ENCODE measurements at places on chromosomes 5 and 9.

- DNase-seq: no peak
Observed at GRCh38 chr9:9612270-9612669, 1000.5 kb downstream of the PTPRD start.

GRCh38 chr5:76125346-76125745 lies 42.2 kb downstream of the SV2C start:
- no peak for DNase-seq

DNA sequence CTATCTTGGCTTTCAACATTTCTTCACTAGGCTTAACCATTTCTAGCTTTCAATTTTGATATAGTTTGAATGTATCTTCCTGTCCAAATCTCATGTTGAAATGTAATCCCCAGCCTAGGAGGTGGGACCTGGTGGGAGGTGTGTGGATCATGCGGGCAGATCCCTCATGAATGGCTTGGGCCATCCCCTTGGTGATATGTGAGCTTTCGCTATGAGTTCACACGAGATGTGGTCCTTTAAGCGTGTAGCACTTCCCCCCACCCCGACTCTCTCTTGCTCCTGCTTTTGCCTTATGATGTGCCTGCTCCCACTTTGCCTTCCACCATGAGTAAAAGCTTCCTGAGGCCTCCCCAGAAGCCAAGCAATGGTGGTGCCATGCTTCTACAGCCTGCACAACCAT lies 40.6 kb downstream of the PHAX start:
- no peak for DNase-seq

GRCh38 chr9:71891557-71892189 lies 19.3 kb downstream of the ABHD17B start:
- no peak for DNase-seq

- DNase-seq: no peak
Observed at GRCh38 chr5:109365653-109366052, 44.1 kb downstream of the PJA2 start.

GRCh38 chr9:37746448-37747270 lies 6.9 kb upstream of the TRMT10B start:
- no peak for DNase-seq

DNA sequence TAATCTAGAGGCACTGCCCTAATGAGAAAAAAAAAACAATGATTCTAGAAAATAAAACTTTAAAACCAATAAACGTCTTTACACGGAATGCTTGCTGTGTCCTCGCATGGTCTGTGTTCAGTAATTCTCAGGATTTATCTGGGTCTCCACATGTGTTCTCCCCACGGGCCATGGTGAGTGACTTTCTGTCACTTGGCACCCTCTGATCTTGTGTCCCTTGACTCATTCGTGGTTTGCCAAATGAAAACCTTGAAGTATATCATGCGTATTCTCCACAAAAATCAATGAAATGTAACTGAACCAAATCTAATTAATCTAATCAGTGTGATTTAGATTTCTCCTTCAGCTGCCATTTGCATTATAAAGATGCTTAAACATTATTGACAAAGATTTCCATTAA lies 48.0 kb downstream of the UBE2QL1 start:
- no peak for DNase-seq

GRCh38 chr9:121573717-121574485 lies 74.3 kb upstream of the GGTA1 start:
- DNase-seq: no peak

GRCh38 chr9:91824601-91825305 lies 125.3 kb downstream of the ROR2 start:
- no peak for DNase-seq

DNA sequence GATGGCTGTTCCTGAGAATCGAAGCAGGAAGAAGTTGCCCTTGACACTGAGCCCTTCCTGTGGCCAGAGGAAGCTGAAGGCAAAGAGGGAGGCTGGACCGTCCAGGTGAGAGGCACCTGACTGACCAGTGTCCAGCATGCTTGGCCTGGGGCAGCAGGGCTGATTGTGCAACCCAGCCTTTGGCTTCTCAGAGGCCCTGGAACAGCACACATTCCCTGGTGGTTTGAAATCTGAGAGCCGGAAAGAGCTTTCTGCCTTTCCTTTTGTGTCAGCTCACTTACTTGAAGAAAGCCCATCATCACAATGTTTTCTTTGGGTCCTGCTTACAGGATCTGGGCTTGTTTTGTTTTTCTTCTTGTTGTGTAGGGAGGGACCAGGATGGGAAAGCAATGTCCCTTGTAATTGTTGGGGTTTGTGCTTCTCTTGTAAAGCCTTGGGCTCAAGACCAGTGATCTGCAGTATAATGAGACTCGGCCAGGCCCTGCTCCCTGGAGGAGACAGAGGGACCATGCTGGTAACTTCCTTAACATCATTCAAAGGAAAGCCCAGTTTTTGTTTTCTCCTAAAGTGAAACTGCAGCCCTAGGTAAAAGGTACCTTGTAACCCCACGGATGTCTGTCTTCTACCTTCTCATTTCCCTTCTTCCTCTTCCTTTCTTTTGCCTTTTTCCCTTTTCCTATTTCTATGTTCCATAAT lies 213.7 kb downstream of the NXNL2 start:
- DNase-seq: no peak

- DNase-seq: no peak
Observed at GRCh38 chr9:69809304-69809863, 11.2 kb upstream of the CFAP95 start.

DNA sequence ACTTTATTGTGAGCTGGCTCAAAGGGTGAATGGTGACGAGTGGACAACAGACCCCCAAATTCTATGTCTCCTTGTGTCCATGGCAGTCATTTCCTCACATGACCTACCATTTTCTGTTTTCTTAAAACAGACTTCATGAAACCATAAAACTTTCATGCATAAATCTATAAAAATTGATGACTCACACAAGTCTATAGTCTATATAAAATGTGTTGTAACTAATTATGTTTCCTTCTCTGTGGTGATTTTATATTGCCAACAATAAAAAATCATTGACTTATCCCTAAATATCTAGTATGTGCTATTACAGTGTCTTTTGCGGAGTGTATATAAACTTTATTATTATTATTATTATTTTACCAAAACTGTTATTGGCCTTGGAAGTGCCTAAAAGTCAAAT lies 382.4 kb downstream of the MAT2B start:
- DNase-seq: no peak

GRCh38 chr5:87246061-87246460 lies 21.6 kb upstream of the RASA1 start:
- no peak for DNase-seq

DNA sequence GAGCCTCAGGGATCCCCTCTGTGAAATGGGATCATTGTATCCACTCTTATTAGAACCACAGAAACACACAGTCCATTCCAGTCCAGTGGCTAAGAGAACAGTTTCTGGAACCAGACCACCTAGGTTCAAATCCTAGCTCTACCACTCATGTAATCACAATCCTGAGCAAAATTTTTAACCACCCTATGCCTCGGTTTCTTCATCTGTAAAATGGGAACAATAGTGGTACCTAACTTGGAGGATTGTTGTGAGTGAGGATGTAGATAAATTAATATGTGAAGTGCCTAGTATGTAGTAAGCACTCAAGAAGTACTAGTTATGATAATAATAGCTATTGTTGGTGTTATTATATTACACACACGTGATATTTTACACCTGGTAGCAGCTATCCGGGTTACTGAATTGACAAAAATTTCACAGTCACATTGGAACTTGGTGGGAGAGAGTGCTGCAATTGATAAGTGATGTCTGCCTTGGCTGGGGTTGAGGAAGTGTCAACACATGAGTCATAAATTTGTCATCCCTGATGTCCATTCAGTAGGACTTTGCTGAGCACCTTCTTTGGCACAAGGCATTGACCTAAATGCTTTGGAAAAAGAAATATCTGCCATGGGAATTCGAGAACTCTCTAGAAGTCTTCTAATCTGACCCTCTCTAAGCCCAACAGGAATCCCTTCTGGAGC lies 68.4 kb downstream of the COL27A1 start:
- no peak for DNase-seq

DNA sequence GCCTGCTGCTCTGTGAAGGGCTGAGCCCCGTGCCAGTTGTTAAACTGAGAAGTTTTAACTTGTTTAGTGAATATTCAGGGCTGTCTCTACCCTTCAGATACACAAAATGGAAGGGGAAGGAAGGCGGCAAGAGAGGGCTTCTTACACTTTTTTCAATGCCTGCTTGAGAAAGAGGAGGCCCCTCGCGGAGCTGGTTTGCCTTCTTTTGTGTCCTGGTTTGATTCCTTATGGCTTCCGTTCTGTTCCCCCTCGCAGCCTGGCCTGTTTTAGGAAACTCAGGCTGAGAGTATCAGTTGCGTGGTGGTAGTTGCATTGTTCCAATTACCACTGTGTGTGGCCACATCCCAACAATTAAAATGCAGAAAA lies 1.0 kb downstream of the FAM53C start:
- no peak for DNase-seq

DNA sequence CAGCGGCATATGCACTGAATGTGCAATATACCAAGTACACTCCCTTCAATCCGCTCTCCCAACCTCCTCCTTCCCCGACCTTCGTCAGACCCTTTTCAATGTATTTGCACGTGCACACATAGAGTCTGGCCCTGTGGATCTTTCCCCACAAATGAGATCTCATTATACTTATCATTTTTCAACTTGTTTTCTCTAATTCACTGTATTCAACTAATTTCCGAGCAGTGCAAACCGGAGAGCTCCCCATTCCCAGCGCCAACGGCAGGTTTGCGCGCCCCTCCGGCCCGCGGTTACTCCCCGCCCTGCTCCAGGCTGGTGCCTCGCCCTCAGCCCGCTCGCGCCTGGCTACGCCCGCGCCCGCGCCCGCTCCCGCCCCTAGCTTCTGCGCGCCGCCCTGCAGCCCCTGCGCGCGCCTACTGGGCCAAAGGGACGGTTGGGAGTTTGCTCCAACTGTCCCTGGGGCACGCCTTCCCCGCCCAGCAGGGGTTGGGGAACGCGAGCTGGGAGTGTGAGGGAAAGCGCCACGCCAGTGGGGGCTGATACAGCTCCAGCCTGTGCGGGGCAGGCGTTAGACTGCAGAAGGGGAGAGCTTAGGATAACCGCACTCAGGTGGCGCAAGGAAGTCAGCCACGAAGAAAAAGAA lies 3.3 kb upstream of the CDC20B start:
- DNase-seq: no peak

DNA sequence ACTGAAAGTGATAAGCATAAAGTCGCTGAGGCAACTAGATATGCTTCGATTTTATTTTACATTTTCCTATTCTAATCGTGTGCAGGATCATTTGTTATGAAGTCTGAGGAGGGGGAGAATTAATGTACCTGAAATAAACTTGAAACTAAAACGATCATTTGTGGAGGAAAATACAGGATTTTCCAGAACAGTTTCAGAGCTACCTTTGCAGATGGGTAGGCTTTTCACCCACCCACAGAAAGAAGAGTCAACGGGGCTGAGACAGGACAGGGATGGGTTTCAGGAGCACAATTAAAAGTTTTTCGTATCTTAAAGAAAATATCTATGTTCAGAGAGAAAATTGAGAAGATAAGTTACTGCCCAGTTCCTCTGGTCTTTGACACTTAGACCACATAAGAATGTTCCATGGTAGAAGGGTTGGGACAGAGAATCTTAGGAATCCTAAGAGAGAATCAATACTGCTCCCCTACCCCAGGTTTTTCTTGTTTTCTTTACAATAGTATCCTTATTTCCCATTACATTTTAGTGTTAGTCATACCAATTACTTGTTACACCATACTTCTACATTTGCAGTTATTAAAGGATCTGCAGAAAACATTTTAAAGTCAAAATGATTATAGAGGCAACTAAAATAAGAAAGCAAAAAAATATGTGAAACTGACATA lies 211.4 kb downstream of the DEPDC1B start:
- no peak for DNase-seq

GRCh38 chr9:71363286-71363961 lies 242.0 kb upstream of the TRPM3 start:
- DNase-seq: no peak

DNA sequence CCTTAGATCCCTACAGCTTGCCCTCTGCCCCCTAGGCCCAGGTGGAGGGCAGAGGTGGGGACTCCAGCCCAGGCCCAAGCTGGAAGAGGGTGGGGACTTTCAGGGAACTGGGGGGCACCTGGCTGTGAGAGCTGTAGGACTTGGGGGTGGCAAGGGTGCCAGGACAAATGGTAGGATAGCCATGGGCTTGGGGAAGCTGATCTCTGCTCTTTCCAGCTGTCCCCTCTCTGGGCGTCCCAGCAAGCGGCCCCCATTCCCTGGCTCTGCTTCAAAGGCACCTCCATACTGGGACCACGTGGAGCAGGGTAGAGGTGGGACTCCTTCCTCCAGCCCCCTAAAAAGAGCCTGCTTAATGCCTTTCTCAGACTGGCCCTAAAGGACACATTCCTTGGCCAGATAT lies 385 bp downstream of the LTC4S start:
- DNase-seq: no peak

- DNase-seq: no peak
Observed at GRCh38 chr5:32055891-32056866, 117.9 kb downstream of the GOLPH3 start.

DNA sequence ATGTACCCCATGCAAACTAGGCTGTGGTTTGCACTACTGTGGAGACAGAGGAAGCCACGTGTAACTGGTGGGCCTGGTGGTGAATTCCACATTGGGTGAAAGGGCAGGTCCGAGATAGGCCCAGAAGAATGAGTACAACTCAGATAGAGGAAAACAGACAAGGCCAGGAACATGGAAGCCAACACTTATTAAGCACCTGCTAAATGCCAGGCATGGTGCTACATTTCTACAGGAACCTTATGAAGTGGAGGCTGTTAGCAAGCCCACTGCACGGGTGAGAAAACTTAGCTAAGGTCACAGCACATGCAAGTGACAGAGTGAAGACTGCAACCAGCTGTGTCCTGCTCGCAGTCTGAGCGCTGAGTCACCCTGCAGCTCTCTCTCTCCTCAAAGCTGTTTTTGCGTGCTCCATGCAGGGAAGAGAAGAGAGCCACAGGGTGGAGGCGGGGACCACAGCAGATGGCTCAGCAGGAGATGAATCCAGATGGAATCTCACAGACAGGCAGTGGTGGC lies 65.5 kb upstream of the SPTLC1 start:
- no peak for DNase-seq

- DNase-seq: no peak
Observed at GRCh38 chr5:162227075-162227474, 159.5 kb downstream of the GABRG2 start.

GRCh38 chr5:10853154-10853553 lies 92.1 kb upstream of the DAP start:
- no peak for DNase-seq

- DNase-seq: no peak
Observed at GRCh38 chr5:30030101-30030500, 1163.4 kb upstream of the CDH6 start.
